ENCODE measurements at places on chromosomes 1 and 21.
A peak's percentile ranks its signal among the peaks of the same experiment; 100 is the strongest.

DNA sequence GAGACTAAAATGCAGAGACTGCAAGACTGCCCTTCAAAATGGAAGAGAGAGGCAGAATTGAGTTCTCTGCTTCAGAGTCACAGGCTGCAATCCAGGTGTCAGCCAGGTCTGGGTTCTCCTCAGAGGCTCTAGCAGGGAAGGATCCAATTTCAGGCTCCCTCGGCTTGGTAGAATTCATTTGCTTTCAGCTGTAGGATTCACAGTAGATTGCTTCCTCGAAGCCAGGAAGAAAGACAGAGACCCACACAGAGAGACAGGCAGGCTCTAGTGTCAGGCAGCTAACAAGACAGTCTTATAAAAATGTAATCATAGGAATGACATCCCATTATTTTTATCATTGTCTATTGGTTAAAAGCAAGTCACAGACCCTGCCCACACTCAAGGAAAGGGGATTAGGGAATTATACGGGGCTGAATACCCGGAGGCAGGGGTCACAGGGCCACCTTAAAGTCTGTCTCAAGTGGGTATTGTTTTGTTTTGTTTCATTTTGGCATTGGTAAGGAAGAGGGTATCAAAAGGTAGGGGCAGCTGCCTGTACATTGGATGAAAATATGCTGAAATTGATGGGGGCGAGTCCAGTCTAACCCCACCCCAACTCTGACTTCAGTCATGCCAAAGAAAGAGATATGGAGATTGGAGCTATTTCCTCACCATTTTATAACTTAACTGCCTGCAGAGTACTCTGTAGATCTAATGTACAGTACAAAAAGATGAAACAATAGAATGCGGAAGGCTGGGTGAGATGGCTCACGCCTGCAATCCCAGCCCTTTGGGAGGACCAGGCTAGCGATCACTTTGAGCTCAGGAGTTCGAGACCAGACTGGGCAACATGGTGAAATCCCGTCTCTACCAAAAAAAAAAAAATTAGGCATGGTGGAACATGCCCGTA is 9.5 kb upstream of the TBCE start:
- DNase-seq, result no peak

DNA sequence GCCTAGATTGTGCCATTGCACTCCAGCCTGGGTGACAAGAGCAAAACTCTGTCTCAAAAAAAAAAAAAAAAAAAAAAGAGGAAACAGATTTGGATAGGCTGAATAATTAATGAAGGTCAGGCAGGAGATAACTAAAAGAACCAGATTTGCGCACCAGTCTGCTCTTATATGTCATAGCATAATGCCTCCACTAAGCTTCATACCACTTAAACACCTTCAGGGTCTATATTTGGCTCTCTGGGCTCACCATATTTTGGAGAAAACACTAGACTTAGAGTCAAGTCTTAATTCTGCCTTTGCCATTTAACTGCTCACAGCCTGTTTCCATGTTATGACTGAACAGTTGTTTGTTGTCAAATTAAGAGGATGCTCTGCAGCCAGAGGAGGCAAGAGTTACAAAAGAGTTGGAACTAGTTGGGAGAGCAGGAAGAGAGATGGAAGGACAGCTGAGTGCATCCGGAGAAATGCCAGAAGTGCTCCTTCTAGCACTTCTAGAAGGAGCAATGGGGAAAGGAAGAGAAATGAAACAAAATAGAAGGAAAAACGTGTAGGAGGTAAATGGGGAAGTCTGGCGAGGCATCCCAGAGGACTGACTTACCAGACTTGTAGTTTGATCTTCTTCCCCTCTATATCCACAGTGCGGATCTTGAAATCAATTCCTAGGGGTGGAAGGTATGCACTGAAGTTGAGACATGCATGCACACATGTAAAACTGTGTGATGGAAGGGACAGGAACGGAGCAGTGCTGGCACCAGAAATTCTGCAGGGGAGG is 1.8 kb downstream of the RAB13 start:
- DNase-seq, result no peak

DNA sequence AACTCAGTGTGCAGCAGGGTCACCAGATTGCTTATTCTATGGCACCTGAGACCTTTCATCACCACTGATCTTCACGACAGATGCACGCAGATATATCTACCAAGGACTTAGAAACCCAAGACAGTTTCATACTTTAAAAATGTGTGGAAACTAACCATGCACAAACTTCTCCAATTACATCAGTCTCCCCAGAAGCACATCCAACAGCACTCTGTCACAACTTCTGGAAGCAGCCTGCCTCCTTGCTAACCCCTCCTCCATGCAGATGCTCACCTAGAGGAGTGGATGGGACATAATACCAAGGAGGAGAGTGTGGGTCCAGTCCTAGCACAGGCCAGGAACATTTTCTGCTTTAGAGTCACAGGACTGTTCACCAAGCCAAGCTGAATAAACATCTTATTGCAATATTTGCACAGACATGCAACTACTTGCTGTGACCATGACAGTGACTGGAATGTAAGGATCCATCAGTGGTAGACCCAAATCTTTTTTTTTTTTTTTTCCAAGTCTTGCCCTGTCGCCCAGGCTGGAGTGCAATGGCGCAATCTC is 69.4 kb downstream of the HIVEP3 start:
- DNase-seq, result no peak

GRCh38 chr21:33774551-33774950 is 132.2 kb downstream of the ITSN1 start:
- no peak for DNase-seq

DNA sequence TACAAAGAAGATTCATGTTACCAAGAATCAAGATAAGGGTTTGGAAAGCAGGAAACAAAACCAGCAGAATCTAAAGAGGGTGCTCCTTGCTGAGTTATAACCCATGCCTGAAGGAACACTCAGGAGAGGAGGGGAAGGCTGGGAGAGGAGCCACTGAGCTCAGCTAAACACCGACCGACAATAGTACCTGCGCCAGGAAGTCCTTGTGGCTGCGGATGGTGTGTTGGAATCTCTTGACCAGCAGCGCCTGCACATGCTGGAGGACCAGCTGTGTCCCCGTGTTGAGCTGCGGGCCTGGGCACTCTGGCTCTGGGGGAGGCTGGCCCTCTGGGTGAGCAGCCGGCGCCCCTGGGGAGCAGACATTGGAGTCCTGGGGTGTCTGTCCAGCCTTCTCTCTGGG is 89.4 kb downstream of the ABCA4 start:
- DNase-seq, result no peak

- no peak for DNase-seq
Observed at GRCh38 chr1:211033921-211034525, 99.9 kb downstream of the KCNH1 start.

GRCh38 chr1:67019600-67020136 is 34.3 kb downstream of the SLC35D1 start:
- DNase-seq, result no peak

- DNase-seq, result no peak
Observed at GRCh38 chr1:217138799-217139466, 415.7 kb upstream of the ESRRG start.

GRCh38 chr1:244839656-244840055 is 4.2 kb downstream of the COX20 start:
- DNase-seq, result no peak

DNA sequence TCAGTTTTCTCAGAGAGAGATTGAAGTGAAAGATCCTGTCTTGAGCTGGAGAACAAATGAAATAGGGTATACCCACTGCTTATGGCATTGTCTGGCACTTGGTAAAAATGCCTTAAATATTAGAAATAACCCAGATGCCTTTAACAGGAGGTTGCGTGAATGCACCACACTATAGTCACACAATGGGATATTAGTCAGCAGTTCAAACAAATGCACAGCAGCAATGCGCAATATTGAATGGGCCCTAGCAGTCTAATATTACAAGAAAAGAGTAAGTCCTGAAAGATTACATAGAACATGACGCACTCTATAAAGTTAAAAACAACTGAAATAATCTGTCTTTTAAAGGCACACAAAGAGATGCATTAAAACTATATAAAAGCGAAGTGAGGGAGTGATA is 161.1 kb downstream of the EDEM3 start:
- DNase-seq, result no peak

DNA sequence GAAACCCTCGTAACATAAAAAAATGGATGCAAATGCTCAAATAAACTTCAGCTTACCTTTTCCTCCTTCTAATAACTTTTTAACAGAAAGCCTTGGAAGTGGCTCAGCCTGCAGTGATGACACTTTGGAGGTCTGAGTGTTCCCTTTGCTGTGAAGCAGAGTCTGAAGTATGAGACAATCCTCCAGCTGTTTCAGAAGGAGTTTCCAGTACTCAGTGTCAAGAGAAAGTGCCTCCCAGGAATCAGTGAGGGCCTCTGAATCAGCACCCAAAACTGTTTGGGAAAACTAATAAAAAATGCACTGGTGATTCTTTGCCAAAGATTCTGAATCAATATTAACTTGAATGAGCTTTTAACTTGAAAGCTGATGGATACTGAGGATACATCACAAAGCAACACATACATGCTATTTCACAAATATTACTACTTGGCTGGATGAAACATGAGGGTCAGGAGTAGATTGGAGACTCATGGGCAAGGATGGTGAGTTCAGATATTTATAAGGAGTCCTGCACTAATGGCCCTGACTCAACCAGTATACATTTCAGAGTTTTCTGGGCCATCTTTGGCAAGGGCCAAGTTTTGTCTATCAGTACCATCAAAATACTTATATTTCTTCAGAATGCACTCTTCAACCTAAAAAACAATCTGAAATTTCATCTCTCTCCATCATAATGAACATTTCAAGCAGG is 77.0 kb downstream of the IARS2 start:
- no peak for DNase-seq

GRCh38 chr1:31043631-31044030 is 21.9 kb downstream of the PUM1 start:
- DNase-seq, result no peak

GRCh38 chr1:228860911-228861831 is 125.9 kb downstream of the RHOU start:
- peak; percentile 95 for DNase-seq

DNA sequence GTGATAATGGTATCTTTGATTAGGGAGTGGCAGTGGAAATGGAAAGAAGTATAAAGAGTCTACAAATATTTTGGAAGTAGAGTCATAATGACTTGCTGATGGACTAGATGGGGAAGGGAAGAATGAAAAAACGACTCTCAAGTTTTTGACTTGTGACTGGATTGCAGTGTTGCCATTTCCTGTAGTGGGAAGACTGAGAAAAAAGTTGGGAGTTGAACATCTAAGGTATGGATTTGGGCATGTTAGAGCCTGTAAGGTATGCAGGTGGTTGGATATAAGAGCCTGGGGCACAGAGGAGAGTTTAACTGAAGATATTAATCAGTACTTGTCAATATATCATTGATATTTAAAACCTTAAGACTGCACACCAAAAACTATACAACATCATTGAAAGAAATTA is 19.4 kb downstream of the DNM3 start:
- DNase-seq, result no peak

DNA sequence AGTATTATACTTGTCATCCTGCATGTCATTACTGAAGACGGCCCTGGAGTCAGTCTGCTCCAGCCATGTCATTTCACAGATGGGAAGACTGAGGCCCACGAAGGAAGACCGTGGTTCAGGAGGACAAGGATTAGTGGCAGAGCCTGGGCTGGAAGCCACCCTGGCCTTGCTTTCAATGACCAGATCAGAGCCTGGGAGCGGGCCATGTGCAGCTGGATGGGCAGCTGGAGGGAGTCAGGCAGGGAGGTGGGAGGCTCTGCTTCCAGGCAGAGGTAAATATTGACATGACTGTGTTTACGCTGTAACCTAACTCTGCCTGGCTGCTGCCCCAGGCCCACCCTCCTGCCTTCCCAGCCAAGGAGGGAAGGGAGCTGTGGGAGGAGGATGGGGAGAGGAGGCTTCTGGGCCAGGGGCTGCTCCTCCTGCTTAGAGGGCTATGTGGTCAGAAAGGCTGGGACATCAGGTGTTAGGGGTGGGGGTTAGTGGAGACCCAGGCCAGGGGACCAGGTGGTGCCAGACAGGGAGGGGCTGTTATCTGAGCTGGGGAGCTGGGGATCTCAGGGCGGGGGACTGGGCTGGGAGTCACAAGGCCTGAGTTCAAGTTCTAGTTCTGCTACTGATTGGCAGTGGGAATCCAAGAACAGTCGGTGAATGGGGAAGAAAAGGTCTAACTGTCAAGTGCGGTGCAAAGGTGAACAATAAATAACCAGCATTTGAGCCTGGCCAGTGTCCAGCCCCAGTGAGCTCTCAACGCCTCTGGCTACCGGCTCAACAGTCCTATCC is 48.5 kb upstream of the ECE1 start:
- DNase-seq, result peak; percentile 81

DNA sequence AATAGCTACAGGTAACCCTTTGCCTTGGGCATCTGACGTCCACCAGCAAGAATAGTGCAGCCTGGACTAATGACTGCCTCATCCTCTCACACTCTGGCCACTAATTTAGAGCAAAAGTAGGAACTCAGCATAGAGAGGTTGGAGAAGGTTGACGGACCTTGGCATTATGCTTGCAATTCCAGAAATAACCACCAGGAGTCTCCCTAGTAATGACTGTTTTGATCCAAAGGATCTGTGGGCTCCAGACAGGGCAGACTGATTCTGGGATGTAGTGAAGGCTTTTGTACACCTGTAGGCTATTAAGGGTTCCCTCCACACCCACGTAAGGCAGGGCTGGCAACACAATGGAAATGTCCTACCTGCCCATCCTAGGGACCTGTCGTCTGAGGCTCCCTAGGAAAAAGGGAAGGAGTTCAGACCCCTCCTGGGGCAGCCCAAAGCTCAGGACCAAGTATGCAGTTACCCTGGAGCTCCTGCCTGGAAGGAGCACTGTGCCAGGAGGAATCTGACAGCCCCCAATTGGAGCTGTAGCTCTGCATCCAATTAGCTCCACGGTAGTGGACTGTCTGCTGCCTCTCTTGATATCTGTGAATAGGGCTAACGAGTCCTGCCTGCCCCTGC is 91.0 kb upstream of the TMEM51 start:
- DNase-seq, result peak; percentile 16

DNA sequence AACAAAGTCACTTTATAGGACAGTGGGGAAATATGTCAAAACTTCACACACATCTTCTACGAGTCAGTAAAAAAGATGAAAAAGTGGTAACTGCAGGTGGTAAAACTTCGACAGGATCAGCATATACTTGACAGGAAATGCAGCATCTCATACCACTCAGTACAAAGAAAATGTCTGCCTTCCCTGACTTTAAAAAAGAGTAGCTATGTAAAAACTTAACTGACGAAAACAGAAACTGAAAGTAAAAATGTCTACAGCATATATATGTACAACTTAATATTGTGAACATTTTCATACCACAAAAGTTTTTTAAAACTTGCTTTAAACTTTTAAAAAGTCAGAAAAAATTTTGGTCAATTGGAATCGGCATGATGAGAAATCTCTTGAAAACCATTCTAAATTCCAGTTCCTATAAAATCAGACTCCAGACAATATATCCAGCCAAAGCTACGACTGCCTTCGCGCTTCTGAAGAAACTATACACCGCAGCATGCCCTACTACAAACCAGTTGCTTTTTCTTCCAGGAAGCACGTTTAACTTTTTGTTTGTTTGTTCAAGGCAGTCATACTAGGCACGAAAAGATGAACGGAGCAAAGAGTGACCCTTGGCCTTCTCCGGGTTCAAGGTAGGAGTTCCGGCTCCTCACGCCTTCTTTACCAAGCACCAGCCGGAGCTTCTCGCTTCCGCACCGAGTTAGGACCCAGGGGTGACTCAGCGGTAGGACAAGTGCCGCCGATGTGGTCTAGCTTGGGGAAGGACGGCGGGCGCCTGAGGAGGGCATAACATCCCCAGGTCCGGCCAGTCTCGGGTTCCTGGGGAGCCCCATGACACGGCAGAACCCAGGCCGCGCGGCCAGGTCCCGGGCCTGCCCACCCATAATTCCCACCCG is 612 bp downstream of the PSMA5 start:
- DNase-seq, result peak; percentile 85

Measured in small intestine (tissue), 16 donors.